ENCODE measurements at places on chromosomes 16 and 17.
A peak's percentile ranks its signal among the peaks of the same experiment; 100 is the strongest.

DNA sequence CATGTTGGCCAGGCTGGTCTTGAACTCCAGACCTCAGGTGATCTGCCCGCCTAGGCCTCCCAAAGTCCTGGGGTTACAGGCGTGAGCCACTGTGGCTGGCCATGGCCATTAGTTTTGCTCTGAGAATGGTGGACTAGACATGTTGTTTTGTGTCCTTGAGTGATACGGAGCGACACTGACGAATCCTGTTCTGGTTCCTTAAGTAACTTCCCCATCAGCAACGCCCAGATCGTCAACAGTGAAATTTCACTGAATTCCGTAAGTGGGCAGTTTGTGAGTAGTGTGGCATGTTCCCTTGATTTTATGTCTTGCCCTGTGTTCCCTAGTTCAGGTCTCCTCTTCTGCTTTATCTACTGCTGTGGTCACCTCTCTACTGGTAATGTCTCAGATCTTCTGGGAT is 67.4 kb downstream of the SNX29 start:
- no peak for DNase-seq

DNA sequence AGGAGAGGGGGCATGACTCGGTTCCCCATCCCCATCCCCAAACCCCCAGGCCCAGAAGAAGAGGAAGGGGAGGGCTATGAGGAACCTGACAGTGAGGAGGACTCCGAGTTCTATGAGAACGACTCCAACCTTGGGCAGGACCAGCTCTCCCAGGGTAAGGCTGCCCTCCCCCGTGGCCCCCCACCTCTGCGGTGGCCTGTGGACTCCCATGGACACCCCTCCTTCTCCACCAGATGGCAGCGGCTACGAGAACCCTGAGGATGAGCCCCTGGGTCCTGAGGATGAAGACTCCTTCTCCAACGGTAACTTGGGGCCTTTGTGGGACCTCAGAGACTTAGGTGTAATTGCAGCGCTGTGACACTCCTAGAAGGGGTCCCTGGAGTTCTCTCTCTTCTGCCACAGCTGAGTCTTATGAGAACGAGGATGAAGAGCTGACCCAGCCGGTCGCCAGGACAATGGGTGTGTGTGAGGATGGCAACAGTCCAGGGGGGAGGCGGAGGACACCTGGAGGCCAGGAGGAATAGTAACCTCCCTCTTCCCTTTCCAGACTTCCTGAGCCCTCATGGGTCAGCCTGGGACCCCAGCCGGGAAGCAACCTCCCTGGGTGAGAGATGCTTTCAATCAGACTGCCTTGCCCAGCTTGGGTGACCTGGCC is 5.6 kb downstream of the CD19 start:
- DNase-seq, result no peak

- no peak for DNase-seq
These were observed 531 bp upstream of the HASPIN start for GRCh38 chr17:3723188-3723555.

DNA sequence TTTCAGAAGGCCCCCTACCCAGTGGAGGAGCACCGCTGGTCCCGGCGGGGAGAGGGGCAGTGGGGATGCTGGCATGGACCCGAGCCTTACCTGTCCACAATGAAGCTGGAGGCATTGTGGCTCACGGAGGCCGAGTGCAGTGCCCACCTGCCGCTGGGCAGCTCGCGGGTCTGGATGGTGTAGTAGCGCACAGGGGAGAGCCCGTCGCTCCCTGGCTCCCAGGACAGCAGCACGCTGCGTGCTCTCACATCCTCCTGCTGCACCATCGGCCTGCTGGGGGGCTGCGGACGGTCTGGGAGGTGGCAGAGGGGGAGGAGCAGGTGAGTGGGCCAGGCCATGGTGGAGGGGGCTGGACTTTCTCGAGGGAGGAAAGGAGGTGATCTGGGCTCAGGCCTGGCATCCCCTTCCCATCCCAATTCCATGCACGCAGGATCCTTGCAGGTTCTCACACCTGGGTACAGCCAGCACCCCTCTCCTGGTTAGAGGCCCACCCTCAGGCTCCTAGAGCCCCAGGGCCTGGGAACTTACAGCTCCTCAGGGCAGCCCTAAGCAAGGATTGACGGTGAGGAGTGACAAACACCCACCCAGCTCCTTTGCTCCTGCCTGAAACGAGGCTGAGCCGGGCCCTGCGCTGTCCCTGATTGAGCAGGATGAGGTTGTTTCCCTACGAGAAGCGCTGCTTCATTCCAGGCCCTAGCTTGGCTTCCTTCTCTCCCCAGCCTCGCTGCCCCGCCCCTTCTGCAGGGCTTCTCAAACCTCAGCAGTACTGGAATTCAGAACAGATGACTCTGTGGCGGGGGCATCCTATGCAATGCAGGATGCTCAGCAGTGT is 76.2 kb upstream of the CDC42EP4 start:
- DNase-seq, result peak; percentile 48

GRCh38 chr17:64506576-64507412 is at the start of gene CEP95:
Gene CEP95 (plus strand): TSS chr17:64506977. CDS start chr17:64507098, 121 bp downstream.
- DNase-seq, result peak; percentile 98

All from iris pigment epithelial cell (primary cell).